Endothelial cell of umbilical vein (primary cell): ENCODE measurements at places on chromosomes 12 and 14. TPM values are rescaled to one million over a fixed set of nuclear protein-coding genes. Genes with fewer than 3 reads are reported as not detected.

CLBA1 gene
- total RNA-seq = 5.3 and 5.6 TPM in 2 replicates

LDHB gene
- total RNA-seq = 670 and 703 TPM in 2 replicates

DNA sequence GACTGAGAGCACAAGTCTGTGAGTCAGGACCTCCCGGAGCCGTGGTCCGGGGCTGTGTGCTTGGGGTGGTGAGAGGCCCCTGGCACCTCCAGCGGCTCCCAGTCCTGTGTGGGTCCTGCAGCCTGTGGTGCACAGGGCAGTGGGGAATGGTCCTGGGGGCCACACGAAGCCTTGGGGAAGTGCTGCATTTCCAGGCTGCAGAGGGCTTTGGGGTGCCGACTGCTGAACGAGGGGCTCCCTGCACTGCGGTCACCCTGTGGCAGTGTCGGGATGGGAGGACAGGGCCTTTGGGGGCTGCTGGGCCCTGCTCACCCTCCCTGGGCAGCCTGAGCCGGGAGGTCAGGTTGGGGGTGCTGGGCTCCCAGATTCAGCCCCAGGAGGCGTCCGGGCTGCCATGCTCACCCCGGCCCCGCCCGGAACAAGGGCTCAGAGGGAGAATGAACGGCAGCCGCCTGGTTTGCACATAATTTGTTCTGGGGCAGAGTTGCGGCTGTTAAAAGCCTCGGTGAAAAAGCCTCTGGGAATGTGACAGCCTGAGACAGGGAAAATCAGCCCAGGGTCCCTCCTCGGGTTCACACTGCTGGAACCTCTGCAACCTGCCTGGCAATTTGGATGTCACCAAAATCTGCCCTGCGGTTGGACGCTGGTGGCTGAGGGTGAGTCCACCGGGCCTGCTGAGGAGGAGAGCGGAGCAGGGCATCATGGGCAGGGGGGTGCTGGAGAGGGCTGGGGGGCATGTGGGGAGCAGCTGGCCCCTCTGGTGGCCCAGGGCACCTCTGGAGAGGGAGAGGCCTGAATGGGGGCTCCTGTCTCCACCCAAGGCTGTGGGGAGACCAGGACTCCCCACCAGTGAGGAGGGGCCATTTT is 109.2 kb downstream of the KIF26A start:
- DNase-seq = no peak

DNA sequence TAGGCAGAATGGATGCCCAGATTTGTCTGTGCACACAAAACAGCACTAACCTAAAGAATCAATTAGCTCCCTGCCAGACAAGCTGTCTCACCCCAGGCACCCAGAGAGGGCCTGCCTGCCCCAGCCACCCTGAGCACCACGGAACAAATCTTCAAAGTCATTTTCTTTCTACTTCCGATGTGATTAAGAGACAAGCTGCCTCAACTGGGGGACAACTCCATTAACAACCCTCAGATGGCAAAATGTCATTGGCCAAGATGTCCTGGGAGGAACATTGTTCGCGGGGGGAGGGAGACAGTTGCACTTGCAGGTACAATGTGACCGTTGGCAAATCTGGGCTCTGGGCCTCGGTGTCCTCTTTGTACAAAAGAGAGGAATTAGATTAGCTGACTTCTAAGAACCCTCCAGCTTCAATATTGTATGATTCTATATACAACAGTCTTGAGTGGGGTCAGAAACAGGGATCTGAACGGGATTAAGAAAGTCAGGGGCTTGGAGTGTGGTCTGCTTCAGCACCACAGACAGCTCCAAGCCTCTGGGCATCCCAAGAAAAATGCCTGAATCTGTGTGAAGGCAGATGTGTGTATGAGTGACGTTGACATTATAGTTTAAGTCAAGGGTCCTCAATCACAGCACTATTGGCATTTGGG is 42.8 kb upstream of the CMKLR1 start:
- DNase-seq = peak; percentile 14

- no peak for DNase-seq
Observed at GRCh38 chr12:16329594-16329993, 17.9 kb upstream of the MGST1 start.

- DNase-seq = no peak
Observed at GRCh38 chr12:113145720-113146551, 3.6 kb upstream of the CFAP73 start.

RNASE7 gene
- not detected in 2 replicates for total RNA-seq

GRCh38 chr14:69956970-69957369 is 77.8 kb downstream of the SMOC1 start:
- no peak for DNase-seq

DNA sequence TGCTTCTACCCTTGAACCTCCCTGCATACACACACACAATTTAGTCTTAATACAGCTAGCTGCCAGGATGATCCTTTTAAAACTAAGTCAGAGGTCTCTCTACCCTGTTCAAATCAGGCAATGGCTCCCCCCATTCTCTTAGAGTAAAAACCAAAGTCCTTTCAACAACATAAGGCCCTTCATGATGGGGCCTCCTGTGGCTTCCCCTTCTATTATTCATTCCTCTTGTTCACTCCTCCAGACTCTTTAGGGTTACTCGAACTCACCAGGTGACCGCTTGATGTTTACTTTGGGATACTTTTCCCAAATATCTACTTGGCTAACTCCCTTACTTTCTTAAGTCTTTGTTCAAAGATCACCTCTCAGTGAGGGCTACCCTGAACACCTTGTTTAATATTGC is 30.4 kb downstream of the DENND5B start:
- DNase-seq = no peak

DNA sequence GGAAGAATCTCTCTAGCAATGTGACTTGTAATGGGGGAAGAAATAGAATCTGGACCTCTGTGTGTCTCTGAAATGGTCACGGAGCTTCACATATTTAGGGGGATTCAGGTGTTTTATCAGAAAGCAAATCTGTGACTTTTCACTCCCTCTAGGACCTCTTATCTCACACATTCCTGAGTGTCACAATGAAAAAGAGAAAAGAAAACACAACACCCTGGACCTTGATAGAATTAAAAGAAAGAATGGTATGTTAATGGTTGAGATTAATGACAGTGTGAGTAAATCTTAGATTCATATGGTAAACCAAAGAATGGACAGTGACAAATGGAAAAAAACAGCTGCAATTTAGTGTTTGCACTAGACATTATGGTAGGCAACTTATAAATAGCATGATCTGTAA is 68.5 kb downstream of the PKP2 start:
- DNase-seq = no peak

DNA sequence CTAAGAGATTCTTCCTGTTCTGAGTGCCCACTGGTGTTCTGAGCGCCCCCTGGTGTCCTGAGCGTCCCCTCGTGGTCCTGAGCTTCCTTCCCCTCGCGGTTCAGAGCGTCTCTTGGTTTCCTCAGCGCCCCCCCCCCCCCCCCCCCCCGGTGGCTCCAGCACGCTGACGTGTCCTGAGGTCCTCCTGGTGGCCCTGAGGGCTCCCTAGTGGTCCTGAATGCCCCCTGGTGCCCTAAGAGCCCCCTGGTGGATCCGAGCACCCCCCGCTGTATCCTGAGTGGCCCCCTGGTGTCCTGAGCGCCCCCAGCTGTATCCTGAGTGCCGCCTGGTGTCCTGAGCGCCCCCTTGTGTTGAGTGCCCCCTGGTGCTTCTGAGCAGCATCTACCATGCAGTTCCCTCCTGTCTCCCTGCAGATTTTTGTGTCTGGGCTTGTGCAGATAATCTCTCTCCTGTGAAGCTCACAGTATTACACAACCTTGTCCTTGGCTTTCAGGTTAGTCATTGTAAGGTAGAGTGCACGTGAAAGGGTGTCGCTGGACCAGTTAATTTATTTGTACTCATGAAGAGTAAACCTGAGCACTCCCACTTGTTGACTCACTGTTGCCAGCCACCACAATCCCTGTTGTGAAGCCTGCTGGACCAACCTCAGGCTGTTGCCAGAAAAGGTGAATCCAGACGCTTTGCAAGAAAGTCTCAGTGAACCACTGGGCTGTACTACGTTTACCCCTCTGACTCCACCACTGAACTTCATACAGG is 1168.4 kb downstream of the TMEM121 start:
- DNase-seq = no peak

DNA sequence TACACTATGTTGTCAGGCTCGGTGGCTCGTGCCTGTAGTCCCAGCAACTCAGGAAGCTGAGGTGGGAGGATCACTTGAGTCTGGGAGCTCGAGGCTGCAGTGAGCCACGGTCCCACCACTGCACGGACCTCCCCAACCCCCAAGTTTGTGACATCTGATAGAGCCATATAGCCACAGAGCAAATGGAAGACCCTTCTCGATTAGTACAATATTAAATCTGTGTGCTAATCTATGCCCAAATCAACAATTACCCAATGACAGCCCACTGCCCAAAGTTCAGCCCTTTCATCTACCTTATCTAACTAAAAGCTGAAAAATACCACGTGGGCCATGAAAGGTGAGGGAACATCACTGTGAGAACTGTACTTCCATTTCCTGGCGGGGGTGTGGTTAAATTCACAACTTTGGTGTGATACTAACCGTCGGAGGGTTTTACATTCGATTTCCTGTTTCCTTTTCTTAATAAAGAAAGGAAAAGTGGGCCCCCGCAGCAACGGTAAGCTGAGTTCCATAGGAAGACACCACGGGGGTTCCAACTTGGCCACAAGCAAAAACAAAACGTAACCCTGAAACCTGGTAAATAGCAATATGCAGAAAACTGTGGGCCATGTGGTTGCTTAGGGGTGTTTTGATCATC is 31.2 kb upstream of the FOS start:
- DNase-seq = no peak

GRCh38 chr12:3091382-3092241 is 14.4 kb downstream of the TSPAN9 start:
- no peak for DNase-seq

GNG2 gene
- not detected in 2 replicates for total RNA-seq

GRCh38 chr14:97185186-97185585 is 388.0 kb downstream of the VRK1 start:
- no peak for DNase-seq

TPPP2 gene
- not detected in 2 replicates for total RNA-seq

GRCh38 chr12:27651201-27651600 is 45.0 kb upstream of the REP15 start:
- no peak for DNase-seq

EEA1 gene
- 37.9 and 38.8 TPM in 2 replicates for total RNA-seq

ARG2 gene
- total RNA-seq = 19.8 and 22.5 TPM in 2 replicates

DNA sequence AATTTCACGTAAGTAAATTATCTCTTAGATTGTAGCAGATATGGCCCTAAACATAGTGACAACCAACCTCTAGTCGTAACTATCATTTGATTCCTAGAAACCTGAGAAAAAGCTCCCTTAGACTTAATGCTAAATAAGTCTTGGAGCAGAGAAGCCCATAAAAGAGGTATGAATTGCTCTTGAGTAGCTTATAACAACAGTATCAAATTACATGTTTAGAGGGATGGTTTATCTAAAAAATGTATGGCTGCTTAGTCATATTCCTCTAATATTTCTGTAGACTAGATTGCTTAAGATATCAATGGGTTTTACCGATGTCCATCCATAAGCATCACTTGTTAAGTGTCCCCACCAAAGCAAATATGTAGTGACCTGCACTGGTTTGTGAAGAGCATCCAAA is 259.7 kb downstream of the NELL2 start:
- no peak for DNase-seq

GRCh38 chr14:106586098-106586704 is 1059.8 kb downstream of the TMEM121 start:
- DNase-seq = no peak

DNA sequence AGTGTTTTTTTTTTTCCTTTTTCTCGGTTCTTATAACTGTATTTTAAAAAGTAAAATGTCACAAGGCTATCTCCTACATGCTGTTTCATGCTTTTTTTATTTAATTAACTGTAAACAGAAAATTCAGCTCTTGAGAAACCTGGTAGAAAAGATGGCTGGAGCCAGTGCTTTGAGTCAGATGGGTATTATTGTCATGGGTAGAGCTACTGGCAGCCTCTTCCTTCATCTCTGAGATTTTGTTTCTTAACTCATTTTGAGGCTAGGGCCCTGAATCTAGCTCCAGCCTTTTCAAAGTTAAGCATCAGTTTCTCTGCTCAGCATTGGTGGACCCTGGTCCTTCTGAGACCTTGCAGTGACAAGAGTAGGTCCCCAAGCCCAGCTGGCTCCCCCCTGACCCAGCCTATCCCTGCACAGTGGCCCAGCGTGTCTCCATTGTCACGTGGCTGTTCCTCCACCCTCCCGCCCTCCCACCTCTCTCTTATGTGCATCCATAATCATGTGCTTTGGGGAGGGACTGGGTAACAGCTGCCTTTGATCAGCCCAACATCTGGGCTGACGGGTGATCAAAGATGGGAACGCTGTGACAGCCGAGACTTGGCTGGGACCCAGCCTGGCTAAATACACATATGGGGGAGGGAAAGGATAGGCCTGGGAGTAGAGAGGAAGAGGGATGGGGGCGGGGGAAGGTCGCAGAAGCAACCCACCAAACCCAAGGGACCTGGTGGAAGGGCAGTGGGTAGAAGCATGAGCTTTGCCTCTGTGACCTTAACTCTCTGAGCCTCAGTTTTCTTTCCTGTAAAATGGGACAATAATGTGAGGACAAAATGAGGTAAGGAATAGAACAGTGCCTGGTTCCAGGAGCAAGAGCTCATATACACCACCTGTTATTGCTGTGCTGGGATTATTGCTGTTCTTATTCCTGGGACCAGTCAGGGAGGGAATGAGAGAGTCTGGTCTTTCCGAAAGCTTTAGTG is 24.4 kb upstream of the RBM19 start:
- DNase-seq = no peak

YBX3 gene
- total RNA-seq = 411 and 441 TPM in 2 replicates

ESPL1 gene
- total RNA-seq = 39.3 and 42.7 TPM in 2 replicates

SIRT4 gene
- 1.2 and 1.4 TPM in 2 replicates for total RNA-seq

DNA sequence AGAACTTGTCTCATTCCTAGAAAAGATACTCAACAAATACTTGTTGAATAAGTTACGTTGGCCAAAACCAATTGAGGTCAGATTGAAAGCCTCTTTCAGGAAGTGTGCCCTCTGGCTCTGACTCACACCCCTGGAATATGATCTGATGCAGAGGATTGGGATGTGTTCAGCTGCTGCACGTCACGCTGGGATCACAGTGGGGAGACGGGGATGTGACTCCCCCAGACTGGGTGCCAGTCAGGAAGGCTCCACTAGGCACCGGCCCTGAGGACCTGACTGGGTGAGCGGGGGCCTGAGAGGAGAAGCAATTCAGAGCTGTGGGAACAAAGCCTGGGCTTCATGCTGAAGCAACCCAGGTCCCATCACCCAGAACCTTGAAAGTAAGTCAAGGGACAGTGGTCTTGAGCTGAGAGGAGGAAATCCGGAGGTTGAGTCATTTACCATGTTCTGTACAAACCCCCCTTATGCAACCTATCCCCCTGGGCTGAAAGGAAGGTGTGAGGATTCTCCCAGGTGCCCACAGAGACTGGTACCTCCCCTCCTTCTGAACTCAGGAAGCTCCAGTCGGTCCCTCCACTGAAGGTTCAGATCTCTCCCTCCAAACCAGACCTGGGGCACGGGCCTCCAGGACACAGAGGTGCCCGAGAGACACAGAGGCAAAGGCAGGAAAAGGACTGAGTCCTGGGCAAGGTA is 3.9 kb downstream of the CEBPE start:
- peak; percentile 67 for DNase-seq
